Foreskin fibroblast (primary cell): ENCODE measurements at places on chromosomes 1 and 21.
A peak's percentile ranks its signal among the peaks of the same experiment; 100 is the strongest.

- no peak for DNase-seq
These were observed 75.2 kb upstream of the KCNA3 start for GRCh38 chr1:110749960-110750359.

DNA sequence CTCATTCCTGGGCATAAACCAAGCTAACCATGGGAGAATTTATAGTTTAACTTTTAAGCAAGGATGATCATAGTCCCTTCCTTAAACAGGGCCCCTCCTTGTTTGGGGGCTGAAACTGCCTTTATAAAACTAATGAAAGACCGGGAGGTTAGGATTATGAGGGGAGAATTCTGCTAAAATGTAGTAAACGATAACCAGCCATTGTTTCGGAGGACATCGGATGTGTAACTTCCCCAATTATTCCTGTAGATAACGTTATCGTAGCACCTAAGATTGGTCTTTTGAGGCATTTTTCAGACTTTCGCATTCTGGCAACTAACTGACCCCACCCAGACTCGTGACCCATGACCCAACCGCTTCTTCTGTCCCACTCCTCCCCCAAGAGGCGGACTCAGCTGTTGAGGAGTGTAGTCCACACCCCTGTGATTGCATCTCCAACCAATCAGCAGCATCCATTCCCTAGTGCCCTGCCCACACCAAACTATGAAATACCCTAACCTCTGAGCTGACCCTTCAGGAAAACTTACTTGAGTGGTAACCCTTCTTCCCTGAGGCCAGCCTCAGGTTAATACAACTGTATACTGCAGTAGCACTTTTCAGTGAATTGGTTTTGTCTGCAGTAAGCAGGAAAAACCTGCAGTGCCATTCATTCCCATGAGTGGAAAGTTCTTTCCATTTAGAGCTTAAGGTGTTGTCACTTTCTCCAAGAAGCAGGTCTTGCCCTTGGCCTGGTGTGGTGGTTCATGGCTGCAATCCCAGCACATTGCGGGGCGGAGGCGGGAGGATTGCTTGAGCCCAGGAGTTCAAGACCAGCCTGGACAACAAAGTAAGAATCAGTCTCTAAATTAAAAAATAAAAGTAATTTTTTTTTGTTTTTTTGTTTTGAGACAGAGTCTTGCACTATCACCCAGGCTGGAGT, 823 bp upstream of the SYF2 start:
- peak; percentile 94 for DNase-seq

DNA sequence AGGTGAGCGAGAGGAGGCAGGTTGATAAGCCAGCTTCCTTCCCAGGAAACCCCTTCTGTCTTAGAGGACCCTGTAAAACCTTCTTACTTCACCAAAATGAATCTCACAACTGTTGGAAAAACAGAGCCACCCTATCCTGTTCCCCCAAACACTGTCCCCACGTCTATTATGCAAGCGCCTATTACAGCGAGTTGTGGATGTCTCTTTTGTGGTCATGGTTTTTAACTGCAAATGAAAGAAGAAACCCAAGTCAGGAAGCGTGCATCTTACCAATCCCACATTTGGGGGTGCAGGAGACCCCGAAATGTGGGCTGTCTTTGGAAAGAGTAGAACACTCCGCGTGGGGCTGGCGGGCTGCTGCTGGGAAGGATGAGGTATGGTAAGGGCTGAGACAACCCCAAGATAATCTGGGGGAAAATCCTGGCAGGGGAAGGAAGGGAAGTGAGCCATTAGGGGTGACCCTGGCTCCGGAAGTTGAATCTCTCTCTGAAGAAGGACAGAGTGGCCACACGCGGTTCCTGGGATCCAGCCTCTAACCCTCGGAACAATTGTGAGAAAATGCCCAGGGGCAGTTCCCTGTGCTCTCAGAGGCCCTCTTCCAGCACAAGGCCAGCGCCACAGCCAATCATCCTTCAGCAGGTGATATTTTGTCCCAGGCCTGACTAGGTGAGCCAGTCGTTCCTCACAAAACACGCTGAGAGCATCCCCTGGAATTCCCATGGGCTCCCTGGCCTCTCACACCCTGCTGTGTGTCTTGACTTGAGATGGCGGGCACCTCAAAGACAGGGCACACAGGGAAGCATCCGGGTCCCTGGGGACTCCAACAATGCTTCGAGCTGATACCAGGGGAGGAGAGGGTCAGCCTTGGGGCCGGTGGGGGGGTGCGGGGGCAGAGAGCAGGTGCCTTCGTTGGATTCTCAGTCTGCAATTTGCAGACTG, 168.5 kb upstream of the IRF2BP2 start:
- no peak for DNase-seq

- DNase-seq = no peak
These were observed 312.9 kb downstream of the GRIK1 start for GRCh38 chr21:29626801-29627470.
